ENCODE measurements at places on chromosomes 12 and 14. TPM values are rescaled to one million over a fixed set of nuclear protein-coding genes. Genes with fewer than 3 reads are reported as not detected.

The TAS2R8 gene
- total RNA-seq = not detected

The AHSA1 gene
- 71.1 TPM for total RNA-seq

The DYRK2 gene
- total RNA-seq = 22.5 TPM

The TMEM229B gene
- total RNA-seq = 0.77 TPM

The TMEM132D gene
- not detected for total RNA-seq

The LHX5 gene
- not detected for total RNA-seq

The SMOC1 gene
- not detected for total RNA-seq

The CATSPERB gene
- total RNA-seq = not detected

The PTPN6 gene
- 0.26 TPM for total RNA-seq

The PIWIL1 gene
- not detected for total RNA-seq

The KRT79 gene
- total RNA-seq = not detected

The RFX4 gene
- total RNA-seq = not detected

The CISTR gene
- total RNA-seq = not detected

The TSHR gene
- not detected for total RNA-seq

The MYH6 gene
- total RNA-seq = not detected

The TAS2R9 gene
- total RNA-seq = not detected

The CLEC9A gene
- total RNA-seq = not detected

The RDH5 gene
- total RNA-seq = 12.1 TPM

The TTC5 gene
- 22.0 TPM for total RNA-seq

The AGAP2 gene
- total RNA-seq = under 0.01 TPM

The RNF212B gene
- not detected for total RNA-seq

The MMP19 gene
- 7.1 TPM for total RNA-seq

The MEG3 gene
- 95.0 TPM for total RNA-seq

All from fibroblast of lung (primary cell).